IPS DF 6.9 (cell line): ENCODE measurements at places on chromosomes 1 and 21.

DNA sequence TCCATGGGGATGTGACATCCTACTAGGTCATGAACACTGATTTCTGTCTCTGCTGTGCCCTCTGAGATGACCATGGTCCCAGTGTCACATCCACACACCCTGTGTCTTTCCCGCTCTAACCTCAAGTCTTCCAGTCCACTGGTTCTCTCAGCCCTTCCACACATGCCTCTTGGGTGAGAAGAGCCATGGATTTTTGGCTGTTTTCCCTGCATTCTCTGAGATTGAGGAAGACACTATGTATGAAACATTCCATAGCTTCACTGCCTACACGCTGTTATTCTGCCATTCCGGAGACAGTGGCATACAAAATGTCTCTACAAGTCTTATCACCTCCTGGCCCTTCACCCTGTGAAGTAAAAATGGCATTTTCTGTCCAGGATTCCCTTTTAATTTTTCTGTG is 247.3 kb downstream of the BACH1 start:
- H3K27ac ChIP-seq: no peak overlapping the region
- no peaks in the 10 kb centered on the region for H3K4me1 ChIP-seq
- DNase-seq: no peak
- H3K27me3 ChIP-seq: no peaks in the 10 kb centered on the region
- no peak overlapping the region for H3K4me3 ChIP-seq

DNA sequence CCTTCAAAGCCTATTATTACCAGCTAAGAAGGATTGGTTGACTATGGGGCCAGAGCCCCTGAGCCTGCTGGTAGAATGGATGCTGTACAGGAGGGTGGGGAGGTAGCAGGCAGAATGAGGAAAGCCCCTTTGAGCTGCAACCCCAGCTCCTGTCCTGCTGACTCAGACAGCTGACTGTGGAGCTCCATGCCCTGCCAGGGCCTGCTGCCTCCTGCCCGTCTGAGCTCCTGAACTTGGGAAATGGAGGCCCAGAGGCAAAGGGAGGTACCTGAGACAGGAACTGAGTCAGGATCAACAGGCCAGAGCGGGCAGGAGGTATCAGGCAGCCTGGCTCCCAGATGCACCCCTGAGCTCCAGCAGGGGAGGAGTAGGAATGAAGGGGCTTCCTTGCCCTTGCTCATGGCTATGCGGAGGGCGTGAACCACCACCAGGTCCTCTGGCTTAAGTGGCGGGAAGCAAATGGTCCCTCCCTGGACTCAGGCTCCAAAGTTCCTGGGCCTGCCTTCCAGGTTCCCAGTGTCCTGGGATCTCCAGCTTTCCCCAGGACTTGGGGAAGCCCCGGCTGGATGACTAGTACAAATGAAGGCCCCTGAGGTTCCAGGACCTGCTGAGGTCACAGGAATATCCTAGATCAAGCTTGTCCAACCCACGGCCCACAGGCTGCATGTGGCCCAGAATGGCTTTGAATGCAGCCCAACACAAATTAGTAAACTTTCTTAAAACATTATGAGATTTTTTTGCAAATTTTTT is 3.9 kb upstream of the SFN start:
- no peak for DNase-seq
- H3K4me1 ChIP-seq: peaks cover 9% of the 10 kb centered on the region
- no peak overlapping the region for H3K4me3 ChIP-seq

GRCh38 chr21:39867198-39867650 is at the start of gene PCP4:
TSS of gene PCP4 (plus strand) at chr21:39867438. CDS start at chr21:39867502, 64 bp downstream.
- no peak within 1 kb of the TSS for H3K4me3 ChIP-seq
- H3K27ac ChIP-seq: no peak within 1 kb of the TSS

GRCh38 chr1:54006508-54006907 is 11.5 kb downstream of the LDLRAD1 start:
- no peak for DNase-seq
- no peaks in the 10 kb centered on the region for H3K27me3 ChIP-seq

- no peak overlapping the region for H3K27ac ChIP-seq
- H3K27me3 ChIP-seq: no peaks in the 10 kb centered on the region
- no peak for DNase-seq
These were observed 29.0 kb downstream of the WNT9A start for GRCh38 chr1:227918736-227919135.

DNA sequence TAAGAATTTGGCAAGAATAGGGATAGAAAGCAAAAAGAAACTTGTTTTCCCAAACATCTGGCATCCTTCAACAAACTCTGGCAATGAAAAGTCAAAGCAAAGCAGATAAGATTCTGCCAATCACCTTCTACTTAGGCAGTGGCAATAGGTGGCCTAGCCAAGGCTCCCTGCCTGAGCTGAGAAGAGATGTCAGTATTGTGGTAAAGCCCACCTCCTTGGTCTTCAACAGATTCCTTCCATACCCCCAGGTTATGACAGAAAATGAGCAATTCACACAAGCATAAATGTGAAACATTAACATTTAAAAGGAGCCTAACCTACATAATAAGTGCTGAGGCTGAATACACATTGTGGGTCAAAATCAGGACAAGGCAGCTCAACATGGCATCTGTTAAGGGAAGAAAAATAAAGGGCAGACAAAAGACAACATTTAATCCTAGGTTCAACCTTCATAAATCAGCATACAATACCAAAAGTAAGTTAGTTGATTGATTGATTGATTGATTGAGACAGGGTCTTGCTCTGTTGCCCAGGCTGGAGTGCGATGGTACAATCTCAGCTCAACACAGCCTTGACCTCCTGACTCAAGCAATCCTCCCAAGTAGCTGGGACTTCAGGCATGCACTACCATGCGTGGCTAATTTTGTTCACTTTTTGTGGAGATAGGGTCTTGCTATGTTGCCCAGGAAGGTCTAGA is 123.1 kb downstream of the AKT3 start:
- H3K27ac ChIP-seq: no peak overlapping the region
- no peak overlapping the region for H3K4me3 ChIP-seq
- no peaks in the 10 kb centered on the region; the same call in 1 of the 2 replicates for H3K4me1 ChIP-seq
- DNase-seq: no peak
- H3K27me3 ChIP-seq: no peaks in the 10 kb centered on the region

DNA sequence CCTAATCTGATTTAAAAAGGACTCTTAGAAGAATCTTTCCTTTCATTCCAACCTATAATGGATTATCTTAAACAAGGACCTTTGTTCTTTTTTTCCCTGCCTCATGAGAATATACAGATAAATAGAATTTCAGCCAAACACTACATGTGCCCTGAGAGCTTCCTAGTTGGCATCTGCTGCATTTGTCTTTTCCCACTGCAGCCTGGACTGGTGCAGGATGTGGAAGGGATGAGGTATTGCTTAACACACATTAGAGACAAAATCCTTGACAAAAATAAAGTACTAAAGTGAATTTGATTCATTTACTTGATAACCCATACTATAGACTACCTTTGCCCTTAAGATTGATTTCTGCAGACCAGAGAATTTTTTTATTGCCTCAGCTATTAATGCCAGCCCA is 59.5 kb downstream of the PALMD start:
- no peak overlapping the region for H3K4me3 ChIP-seq
- no peak for DNase-seq
- H3K27me3 ChIP-seq: no peaks in the 10 kb centered on the region
- no peak overlapping the region for H3K27ac ChIP-seq
- H3K4me1 ChIP-seq: no peaks in the 10 kb centered on the region

DNA sequence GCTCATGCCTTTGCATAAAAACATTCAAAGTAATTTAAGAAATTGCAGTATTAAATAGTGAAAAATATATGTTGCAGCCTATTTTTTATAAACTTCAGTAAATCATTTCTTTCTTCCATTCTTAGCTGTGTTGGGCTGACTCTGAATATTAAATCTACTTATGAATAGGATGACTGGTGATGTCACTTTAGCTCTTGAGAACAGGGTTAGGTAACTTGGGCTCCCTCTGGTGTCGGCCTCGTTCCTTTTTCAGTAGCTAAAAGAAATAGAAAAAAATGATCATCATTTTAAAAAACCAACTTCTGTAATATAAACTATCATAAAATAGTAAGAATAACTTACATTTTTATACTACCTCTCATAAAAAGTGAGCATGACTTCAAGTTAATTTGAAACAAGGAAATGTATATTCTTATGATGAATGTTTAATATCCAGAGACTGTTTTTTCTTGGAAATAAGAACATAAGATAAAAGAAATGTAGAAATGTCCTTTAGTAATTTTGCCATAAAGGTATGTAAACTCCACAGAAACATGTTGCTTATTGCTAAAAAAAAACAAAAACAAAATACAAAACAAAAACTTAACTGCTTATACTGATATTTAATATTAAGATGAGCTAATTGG is 26.8 kb upstream of the NCAM2 start:
- H3K4me1 ChIP-seq: no peaks in the 10 kb centered on the region
- peak; percentile 18 for DNase-seq
- H3K4me3 ChIP-seq: no peak overlapping the region
- H3K27ac ChIP-seq: no peak overlapping the region
- no peaks in the 10 kb centered on the region for H3K27me3 ChIP-seq

GRCh38 chr1:27416387-27417111 is 24.1 kb downstream of the GPR3 start:
- peaks cover 1% of the 10 kb centered on the region; the same call in 1 of the 2 replicates for H3K4me1 ChIP-seq
- DNase-seq: no peak
- no peak overlapping the region for H3K27ac ChIP-seq
- H3K36me3 ChIP-seq: peaks cover 11% of the 10 kb centered on the region; the same call in 1 of the 2 replicates
- H3K4me3 ChIP-seq: no peak overlapping the region

- no peak overlapping the region for H3K27ac ChIP-seq
- H3K4me3 ChIP-seq: no peak overlapping the region
- H3K27me3 ChIP-seq: no peaks in the 10 kb centered on the region
- DNase-seq: no peak
These were observed 105.9 kb downstream of the LAMC2 start for GRCh38 chr1:183291802-183292514.

- H3K36me3 ChIP-seq: no peaks in the 10 kb centered on the region
- H3K4me3 ChIP-seq: no peak overlapping the region
- no peak for DNase-seq
- no peaks in the 10 kb centered on the region for H3K27me3 ChIP-seq
These were observed 27.1 kb upstream of the RERE start for GRCh38 chr1:8844501-8845006.

GRCh38 chr1:169052727-169053126 is 53.8 kb upstream of the ATP1B1 start:
- H3K36me3 ChIP-seq: no peaks in the 10 kb centered on the region
- DNase-seq: no peak
- H3K27me3 ChIP-seq: no peaks in the 10 kb centered on the region
- H3K27ac ChIP-seq: no peak overlapping the region
- H3K4me1 ChIP-seq: no peaks in the 10 kb centered on the region

DNA sequence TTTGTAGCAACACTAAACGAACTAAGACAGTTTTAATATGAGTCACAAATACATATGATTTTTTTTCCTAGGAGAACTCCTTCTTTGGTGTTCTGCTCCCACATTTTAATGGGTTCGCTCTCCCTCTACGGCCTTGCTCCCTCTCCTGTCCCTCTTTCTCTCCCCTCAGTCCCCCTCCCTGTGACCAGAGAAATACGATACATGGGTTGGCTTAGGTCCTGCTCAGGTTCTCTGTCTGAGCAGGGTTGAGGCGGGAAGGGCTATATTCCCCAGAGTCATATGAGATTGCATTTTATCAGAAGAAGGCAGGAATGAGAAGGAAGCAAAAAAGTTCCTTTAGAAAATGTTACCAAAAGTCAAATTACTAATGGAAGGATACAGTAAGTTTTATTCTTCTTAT is 44.6 kb downstream of the UBE2U start:
- H3K36me3 ChIP-seq: no peaks in the 10 kb centered on the region
- no peak overlapping the region for H3K4me3 ChIP-seq
- no peak for DNase-seq
- peaks cover 2% of the 10 kb centered on the region; the same call in 1 of the 2 replicates for H3K4me1 ChIP-seq
- H3K27me3 ChIP-seq: no peaks in the 10 kb centered on the region

- peaks cover 4% of the 10 kb centered on the region; the same call in 1 of the 2 replicates for H3K4me1 ChIP-seq
- no peaks in the 10 kb centered on the region for H3K36me3 ChIP-seq
- H3K4me3 ChIP-seq: no peak overlapping the region
- H3K27me3 ChIP-seq: no peaks in the 10 kb centered on the region
- DNase-seq: no peak
These were observed 36.4 kb upstream of the PRELP start for GRCh38 chr1:203439131-203439730.

- no peak overlapping the region for H3K4me3 ChIP-seq
- peaks cover 4% of the 10 kb centered on the region; the same call in 1 of the 2 replicates for H3K36me3 ChIP-seq
- no peak overlapping the region for H3K27ac ChIP-seq
- DNase-seq: no peak
- no peaks in the 10 kb centered on the region for H3K4me1 ChIP-seq
These were observed 56.9 kb downstream of the MIER1 start for GRCh38 chr1:66981679-66982078.

GRCh38 chr1:31910933-31911332 is 27.2 kb downstream of the PTP4A2 start:
- no peak overlapping the region for H3K4me3 ChIP-seq
- no peak overlapping the region for H3K27ac ChIP-seq
- H3K27me3 ChIP-seq: no peaks in the 10 kb centered on the region
- no peak for DNase-seq
- H3K4me1 ChIP-seq: no peaks in the 10 kb centered on the region

DNA sequence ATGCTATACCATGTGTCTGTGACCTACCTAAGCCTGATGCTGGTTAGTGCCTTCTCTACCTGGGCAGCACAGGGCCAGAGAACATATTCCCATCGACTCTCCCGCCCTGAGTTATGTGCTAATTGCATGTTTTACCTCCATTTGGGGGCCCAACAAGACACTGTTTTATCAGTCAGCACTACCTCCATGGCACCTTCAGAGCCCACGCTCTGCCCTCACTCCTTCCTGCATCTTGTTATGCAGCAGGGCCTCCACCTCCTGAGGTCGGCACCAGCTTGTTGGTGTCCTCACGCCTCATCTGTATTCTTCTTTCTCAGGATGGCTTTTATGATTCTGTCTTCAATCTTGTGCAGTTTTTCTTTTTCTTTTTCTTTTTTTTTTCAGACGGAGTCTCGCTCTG is 11.9 kb downstream of the WNT9A start:
- DNase-seq: no peak
- no peaks in the 10 kb centered on the region for H3K27me3 ChIP-seq
- H3K36me3 ChIP-seq: peaks cover 2% of the 10 kb centered on the region; the same call in 1 of the 2 replicates
- no peak overlapping the region for H3K4me3 ChIP-seq
- no peaks in the 10 kb centered on the region; the same call in 1 of the 2 replicates for H3K4me1 ChIP-seq

- H3K27me3 ChIP-seq: no peaks in the 10 kb centered on the region
- no peak overlapping the region for H3K4me3 ChIP-seq
- H3K27ac ChIP-seq: no peak overlapping the region
- no peaks in the 10 kb centered on the region for H3K4me1 ChIP-seq
These were observed 16.6 kb downstream of the ANGPTL3 start for GRCh38 chr1:62613890-62614289.
